Nucleus accumbens (tissue), 56 donors: ENCODE measurements at places on chromosomes 11 and 22.

- no peak for DNase-seq
Observed at GRCh38 chr11:70421123-70421522, 22.8 kb downstream of the CTTN start.

- no peak for DNase-seq
Observed at GRCh38 chr11:76241243-76242000, 35.1 kb upstream of the WNT11 start.

DNA sequence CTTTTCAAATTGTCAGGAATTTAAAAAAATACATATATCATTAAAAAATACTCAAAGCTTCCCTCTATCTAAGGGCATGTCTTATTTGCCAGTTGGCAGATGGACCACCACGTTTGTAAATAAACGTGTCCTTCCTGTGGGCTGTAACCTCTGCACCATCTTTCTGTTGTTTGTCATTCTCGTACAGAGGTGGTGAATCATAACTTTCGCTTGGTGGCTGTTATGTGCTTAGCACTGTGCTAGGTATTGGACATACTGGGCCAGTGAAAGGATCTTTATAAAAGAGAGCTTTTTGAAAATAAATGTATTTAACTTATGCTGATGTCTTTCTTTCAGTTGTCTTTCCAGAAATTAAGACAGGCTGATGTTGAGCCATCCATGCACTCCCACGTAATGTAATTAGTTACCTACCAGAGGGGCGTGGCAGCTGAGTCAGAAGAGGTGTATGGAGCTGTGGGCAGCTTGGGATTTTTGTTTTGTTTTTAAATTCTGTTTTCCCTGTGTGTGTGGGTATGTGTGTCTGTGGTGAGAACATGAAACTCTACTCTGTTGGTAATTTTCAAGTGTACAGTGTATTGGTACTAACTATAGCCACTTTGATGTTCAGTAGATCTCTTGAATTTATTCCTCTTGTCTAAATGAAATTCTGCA is 62.7 kb downstream of the TECTA start:
- DNase-seq: no peak

GRCh38 chr11:86930957-86931547 is 24.1 kb downstream of the FZD4 start:
- no peak for DNase-seq

GRCh38 chr11:70325824-70326223 is 55.3 kb downstream of the PPFIA1 start:
- no peak for DNase-seq

DNA sequence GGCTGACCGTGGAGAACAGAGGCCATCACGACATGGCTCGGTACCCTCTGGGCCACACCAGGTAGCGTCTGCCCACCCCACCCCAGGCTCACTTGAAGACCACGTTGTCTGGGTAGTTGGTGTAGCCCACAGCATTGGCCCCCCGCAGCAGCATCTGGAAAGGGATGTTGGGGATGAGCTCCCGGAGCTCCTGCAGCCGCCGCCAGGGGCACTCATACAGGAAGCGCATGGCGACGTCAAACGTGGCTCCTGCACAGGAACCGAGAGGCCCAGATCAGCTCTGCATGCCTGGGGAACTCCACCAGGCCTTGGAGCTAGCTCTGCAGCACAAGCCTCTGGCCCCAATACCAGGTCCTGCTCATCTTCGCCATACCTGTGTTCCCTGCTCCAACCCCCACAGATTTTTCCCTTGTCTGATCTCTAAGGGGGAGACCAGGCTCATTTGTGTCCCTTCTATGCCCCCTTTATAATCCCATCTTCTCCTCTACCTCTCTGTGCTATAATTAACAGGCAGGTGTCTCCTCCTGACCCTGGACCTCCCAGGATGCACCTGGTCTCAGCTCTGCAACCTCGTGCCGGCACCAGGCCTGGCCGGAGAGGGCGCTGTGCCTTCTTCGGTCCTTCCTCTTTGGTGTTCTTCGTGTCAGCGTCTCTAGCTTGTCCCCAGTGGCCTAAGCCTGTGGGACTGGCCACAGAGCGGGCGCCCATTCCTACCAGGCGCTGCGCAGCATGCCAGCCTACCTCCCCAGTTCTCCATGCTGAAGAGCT is 5.0 kb upstream of the LRFN4 start:
- DNase-seq: no peak

GRCh38 chr22:46690146-46690545 is 47.9 kb downstream of the CERK start:
- no peak for DNase-seq

- DNase-seq: no peak
Observed at GRCh38 chr22:42720263-42721044, at the start of gene A4GALT. TSS of gene A4GALT (minus strand) at chr22:42720870. CDS start at chr22:42693951, 26,919 bp downstream.

DNA sequence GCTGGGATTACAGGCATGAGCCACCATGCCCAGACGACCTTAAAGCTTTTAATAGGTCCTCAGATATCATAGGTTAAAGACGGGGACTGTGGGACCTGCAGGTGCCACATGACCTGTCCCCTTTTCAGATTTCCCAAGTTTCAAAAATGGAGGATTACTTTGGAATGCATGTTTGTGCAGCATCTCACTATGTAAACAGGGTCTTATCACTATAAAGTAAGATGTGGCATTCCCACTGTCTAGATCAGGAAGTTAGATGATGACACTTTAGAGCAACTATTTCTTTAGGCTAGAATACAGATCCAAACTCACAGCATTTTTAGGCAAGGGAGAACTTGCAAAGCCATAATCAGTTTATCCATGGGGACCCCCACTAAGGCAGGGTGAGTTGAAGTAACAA is 92.8 kb downstream of the USP35 start:
- DNase-seq: no peak

DNA sequence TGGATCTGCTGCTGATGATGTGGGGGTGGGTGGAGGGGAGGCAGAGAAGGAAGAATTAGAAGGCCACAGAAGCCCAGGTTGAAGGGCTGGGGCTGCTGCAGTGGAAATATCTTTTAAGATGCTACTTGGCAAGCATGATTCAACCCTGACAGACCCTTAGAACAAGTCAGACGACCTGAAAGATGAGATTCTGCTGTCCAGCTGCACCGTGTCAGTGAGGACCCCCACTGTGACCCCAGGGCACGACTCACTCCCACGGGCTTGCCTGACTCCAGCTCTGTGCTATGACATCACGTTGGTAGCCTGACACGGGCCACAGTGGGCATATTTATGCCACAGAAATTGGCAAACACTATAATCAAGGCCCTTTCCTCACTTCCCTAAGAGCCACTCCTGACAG is 36.0 kb downstream of the LRFN4 start:
- DNase-seq: no peak

GRCh38 chr11:107041088-107041444 is 22.8 kb upstream of the GUCY1A2 start:
- DNase-seq: no peak

DNA sequence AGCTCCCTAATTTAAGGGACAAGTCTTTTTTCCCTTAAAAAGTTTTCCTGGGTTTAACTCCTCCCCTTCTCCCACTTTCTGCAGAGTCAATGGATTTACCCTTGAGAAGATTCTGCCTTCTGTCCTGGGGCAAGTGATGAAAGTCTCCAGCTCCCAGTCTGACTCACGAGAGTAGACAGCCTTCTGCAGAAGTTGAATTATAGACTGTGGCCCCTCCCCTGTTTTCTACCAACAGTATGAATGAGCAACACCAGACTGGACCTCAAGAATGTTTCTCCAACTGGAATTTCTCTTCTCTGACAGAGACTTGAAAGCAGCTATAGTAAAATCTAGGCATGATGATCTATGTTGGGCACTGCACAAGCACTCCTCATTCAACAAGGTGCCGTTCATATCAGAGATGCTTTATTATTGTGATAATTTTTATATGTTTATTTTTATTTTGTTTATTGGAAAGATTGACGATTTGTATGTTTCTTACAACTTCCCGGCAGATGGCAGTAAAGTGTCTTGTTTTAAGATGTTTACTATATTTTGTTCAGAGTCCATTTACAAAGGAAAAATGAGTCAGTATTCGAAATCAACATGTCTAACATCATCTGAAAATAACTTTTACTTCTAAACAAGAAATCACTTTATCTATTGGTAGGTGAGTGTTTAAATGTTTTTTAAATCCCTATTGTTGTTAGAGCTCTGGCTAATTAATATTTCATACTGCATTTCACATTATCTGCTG is 56.6 kb downstream of the LMO2 start:
- no peak for DNase-seq

DNA sequence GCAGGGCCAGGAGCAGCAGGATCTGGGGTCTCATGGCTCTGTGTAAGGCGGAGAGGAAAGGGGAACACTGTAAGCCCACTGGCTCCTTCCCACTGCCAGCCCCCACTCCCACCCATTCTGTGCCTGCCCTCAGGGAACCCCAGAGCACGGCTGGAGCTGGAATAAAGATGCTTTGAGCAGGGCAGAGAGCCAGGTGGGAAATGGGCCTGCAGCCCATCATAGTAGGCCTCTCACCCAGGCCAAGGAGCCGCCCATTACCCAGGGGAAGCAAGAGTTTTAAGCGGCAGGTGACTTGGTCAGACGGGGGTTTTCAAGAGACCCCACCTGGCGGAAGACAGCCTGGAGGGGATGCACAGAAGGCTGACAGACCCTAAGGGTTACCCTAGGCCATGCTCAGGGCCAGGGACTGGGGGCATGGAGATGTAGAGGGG is 4.6 kb downstream of the LRRC32 start:
- DNase-seq: no peak

- DNase-seq: no peak
Observed at GRCh38 chr11:125308246-125308645, 143.7 kb downstream of the PKNOX2 start.

DNA sequence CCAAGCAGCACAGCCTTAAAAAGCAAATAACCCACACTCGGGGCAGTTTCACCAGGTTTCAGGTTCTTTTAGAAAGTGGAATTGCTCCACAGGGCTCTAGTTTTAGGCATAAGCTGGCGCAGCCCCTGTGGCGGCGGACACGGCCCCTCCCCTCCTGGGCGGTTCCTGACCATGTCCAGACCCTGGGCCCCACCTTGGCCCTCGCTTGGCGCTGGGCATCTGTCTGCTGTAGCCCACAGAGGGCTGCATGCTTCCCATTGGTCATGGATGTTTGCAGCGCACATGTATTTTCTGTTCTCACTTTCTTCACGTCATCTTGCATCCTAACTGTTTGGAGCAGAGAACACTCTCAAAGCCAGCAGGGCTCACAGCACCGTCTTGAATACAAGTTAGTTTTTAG is 244.3 kb downstream of the BRD1 start:
- DNase-seq: no peak
